Right hindlimb (tissue), 1 donor: ENCODE measurements at places on chromosomes 6 and 20.

GRCh38 chr6:106134087-106134770 is 48.1 kb downstream of the PRDM1 start:
- DNase-seq = no peak

DNA sequence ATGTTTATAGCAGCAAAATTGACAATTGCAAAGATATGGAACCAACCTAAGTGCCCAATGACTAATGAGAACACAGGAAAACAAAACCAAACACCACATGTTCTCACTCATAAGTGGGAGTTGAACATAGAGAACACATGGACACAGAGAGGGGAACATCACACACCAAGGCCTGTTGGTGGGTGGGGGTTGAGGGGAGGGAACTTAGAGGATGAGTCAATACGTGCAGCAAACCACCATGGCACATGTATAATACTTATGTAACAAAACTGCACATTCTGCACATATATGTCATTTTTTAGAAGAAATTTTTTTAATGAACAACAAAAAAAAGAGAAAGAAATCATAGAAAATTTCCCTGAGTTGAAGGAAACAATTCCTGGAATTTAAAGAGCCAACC is 3.9 kb downstream of the EPM2A start:
- DNase-seq = no peak

GRCh38 chr20:24784607-24785006 is 164.5 kb upstream of the CST7 start:
- DNase-seq = no peak

GRCh38 chr6:169858293-169858934 is 107.0 kb downstream of the ERMARD start:
- no peak for DNase-seq

GRCh38 chr6:43722920-43723545 is 35.4 kb upstream of the MRPS18A start:
- no peak for DNase-seq

- DNase-seq = no peak
Measured at GRCh38 chr20:14378326-14378725, 40.9 kb upstream of the FLRT3 start.

- no peak for DNase-seq
Measured at GRCh38 chr6:15871276-15871675, 208.4 kb upstream of the DTNBP1 start.

- no peak for DNase-seq
Measured at GRCh38 chr6:106134906-106135634, 48.9 kb downstream of the PRDM1 start.

DNA sequence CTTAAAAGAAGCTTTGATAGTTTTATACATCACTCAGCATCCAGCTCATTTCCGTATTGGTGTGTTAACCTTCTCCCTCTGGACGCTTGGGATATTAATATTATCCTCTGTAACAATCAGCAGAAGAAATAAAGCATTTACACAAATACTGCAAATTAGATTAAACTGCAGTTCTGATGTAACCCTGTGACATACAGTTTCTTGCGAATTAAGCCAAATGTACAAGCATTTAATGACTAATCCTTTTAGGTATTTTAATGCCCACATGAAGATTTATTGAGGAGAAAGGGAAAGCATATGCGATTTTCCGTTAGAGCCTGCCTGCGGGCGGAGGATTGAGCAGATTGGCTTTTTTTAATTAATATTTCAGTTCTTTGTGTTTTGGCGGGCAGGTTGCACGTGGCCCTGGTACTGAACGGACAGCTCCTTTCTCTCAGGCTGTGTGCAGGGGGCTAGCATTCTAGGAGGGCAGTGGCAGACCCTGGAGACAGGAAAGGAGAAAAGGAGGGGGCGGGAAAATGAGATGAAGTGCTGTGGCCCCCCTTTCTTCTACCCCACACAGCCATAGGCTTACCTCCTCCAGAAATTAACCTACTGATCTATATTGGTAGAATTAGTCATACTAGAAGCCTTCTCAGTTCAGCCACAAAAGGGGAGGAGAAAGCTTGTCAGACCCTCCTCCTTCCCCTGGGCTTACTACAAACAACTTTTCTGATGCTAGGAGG is 14.1 kb upstream of the TFAP2D start:
- DNase-seq = no peak

GRCh38 chr20:56032251-56032650 is 26.9 kb upstream of the CBLN4 start:
- DNase-seq = no peak

DNA sequence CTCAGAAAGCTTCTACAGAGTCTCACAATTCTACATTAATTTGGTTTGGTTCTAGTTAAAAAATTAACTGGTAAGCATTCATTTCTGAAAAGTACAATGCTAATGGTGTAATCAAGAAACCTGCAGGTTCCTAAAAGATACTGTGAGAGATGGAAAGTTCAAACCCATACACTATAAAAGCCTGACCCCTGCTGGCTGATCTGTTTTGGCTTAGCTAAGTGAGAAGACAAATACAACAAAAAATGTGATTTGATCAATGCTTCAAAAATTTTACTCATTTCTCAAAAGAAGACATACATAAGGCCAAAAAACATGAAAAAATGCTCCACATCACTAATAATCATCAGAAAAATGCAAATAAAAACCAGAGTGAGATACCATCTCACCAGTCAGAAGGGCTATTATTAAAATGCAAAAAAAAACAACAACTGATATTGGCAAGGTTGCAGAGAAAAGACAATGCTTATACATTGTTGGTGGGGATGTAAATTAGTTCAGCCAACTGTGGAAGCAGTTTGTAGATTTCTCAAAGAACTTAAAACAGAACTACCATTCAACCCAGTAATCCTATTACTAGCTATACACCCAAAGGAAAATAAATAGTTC is 102.8 kb downstream of the MOXD1 start:
- DNase-seq = peak; percentile 47

- DNase-seq = no peak
Measured at GRCh38 chr6:6751619-6752023, 163.1 kb downstream of the LY86 start.

- DNase-seq = no peak
Measured at GRCh38 chr20:38919683-38920082, 6.5 kb upstream of the FAM83D start.

- no peak for DNase-seq
Measured at GRCh38 chr6:160791981-160792418, 90.0 kb downstream of the PLG start.

DNA sequence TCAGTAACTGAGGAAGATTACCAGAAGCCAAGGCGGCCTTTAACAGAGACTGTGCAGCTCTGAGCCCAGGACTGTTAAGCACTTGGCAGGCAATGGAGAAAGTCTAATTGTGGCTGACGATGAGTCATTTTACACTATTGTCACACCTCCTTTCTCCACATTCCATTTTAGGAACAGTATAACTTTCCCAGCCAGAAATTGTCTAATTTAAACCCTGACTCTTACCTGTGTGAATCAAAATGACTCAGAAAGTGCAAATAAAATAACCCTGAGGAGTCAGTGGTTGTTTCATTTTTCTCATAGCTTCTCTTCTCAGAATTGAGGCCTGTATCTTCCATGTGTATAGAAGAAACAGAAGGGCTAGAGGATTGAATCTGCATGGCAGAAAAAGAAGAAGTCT is 40.0 kb upstream of the OPN5 start:
- no peak for DNase-seq

- DNase-seq = no peak
Measured at GRCh38 chr20:32650401-32650944, 23.3 kb downstream of the C20orf203 start.

GRCh38 chr6:75244063-75244584 is 523 bp upstream of the COX7A2 start:
- peak; percentile 34 for DNase-seq

GRCh38 chr6:77228279-77228678 is 235.0 kb downstream of the HTR1B start:
- no peak for DNase-seq

GRCh38 chr6:87731818-87732661 is 30.0 kb upstream of the AKIRIN2 start:
- peak; percentile 74 for DNase-seq

DNA sequence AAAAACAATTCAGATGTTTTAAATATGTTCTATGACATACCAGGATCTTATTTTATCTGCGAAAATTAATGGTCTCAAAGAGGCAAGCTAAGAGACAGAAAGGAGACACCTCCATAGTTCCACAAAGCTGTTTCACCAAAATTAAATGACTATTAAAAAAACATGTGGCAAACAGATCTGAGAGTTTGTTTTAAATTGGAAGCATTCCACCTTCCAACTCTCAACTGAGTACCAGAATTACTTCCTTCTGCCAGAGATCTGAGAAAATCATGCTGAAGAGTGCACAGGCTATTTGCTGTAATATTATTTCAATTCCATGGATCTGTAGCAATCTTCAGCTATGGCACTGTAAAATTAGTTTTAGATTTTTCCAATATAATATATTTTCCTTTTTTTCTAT is 669.5 kb upstream of the MARCKS start:
- DNase-seq = no peak

- no peak for DNase-seq
Measured at GRCh38 chr6:12577124-12577850, 139.3 kb upstream of the PHACTR1 start.

DNA sequence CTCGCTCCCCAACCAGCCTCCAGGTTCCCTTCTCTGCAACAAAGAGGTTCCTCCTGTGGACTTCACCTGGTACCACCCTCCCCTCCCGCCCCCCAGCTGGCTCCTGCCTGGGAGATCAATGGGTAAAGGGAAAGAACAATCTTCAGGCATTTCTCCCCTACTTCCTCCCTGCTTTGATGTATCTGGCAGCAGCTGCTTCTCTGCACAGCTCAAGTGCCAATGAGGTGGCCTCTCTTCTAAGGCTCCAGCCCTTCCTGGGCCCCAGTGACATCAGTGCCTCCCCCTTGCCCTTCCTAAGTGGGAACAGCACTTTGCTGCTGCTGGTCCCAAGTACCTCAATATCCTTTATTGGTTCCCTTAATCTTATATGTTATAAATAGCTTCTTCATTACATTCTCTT is 23.5 kb downstream of the MOCS1 start:
- DNase-seq = peak; percentile 4

DNA sequence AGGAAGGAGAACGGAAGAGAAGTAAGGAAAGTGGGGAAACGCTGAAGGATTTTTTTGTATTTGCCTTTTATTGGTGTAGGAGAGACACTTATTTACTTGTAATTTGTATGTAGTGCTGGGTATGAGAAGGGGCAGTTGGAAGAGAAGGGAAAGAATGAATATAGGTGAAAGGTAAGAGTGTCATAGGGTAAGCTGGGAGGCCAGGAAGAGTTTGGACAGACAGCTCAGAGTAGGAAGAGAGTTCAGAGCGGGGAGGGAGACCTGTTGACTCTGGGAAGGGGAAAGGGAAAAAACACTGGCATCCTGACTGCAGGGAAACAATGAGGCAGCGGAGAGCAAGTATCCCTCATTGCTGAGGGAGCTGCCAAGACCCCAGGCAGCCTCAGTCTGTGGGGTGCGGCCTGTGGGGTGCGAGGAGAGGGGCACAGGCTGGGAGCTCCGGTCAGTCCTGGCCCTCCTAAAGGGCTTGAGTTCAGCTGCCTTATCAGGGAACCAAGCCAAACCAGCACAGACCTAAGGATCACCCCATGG is 3.1 kb downstream of the TRAF3IP2 start:
- DNase-seq = peak; percentile 63

DNA sequence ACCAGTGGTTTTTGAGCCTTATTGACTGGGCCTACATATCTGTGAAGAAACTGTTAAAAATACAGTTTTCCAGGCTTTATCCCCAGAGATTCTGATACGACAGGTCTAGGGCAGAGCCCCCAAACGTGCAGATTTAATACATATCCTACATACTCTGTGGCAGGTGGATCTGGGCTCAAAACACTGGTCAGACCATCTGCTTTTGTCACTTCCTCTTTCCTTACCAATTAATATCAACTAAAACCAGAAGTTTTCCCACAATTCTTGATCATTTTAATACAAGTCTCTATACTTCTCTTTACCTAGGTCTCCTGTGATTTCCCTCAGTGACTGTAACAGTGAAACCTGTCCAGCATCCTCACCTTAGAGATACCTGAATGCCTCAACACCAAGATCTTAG is 108.8 kb downstream of the PREP start:
- no peak for DNase-seq

DNA sequence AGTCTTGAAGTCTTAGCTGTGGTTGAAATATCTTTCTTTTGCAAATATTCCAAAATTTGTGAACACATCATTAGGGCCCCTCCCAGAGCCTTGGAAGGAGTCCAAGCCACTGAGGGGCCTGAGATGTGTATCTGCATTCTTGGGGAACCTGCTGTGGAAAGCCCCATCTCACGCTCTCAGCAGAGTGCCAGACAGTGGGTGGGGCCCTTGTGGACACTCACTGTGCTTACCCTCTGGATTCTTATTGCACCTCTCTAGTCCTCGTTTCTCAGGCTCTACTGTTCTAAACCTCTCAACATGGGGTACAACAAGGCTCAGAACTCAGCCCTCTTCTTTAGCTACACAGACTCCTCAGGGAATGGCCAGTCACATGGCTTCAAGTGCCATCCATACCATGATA is 416.2 kb upstream of the CDH4 start:
- no peak for DNase-seq

GRCh38 chr6:165034271-165034741 is 275.1 kb downstream of the C6orf118 start:
- no peak for DNase-seq

- no peak for DNase-seq
Measured at GRCh38 chr20:62754122-62754990, 41.9 kb upstream of the MRGBP start.

- DNase-seq = no peak
Measured at GRCh38 chr20:47350691-47351545, 5.6 kb downstream of the ZMYND8 start.

DNA sequence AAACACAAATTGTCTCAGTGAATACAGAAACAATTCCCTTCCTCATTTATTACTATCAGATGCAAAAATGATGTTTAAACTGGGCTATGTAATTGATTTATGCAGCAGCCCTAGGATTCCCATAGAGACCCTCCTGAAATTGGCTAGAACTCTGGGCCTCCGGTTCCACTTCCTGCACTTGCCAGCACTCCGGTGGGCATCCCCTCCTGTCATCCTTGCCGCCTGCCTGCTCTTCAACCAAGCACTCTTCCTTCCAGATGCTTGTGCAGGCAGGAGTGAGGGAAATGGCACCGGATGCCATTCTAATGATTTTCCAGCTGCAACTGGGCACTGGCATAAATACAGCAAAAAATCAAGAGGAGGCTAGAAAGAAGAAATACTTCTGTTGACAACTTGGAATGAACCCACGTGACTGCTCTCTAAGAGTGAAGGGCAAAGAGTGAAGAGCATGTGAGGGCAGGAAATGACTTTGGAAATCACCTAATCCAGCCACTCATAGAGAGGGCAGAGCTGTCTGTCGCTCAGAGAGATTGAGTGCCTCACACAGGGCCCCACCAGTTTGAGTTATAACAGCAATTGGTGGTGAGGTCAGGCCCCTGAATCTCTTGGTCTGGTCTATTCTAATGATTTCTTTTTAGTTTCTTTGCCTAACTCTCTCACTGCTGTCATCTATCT is 3.7 kb upstream of the NEDD9 start:
- no peak for DNase-seq

GRCh38 chr20:8647961-8648441 is 420.9 kb upstream of the PLCB4 start:
- DNase-seq = peak; percentile 44

GRCh38 chr6:11926594-11927407 is 85.3 kb upstream of the HIVEP1 start:
- DNase-seq = no peak
